Transverse colon (tissue), 4 donors: ENCODE measurements at places on chromosomes 11 and 22. TPM values are rescaled to one million over a fixed set of nuclear protein-coding genes. Genes with fewer than 3 reads are reported as not detected.

DNA sequence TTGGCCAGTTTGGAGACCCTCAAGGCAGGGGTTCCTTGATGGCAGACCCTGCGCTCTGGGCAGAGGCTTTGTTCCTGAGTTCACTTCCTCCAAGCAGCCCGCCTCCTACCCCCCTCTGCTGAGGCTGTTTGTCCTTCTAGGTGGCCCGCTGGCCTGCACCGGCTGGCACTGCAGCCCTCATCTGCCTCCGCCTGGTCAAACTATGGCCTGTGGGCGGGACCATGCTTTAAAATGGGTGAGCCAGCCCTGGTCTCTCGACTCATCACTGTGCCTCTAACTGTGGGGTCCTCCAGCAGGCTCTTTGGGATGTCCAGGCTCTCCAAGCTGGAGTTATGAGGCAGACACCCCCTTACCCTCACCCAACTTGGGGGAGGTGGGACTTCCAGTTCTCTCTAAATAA is 114.1 kb upstream of the SLC22A12 start:
- H3K4me1 ChIP-seq = no peaks in the 10 kb centered on the region
- H3K4me3 ChIP-seq = no peak overlapping the region
- no peak overlapping the region for H3K27ac ChIP-seq
- DNase-seq = no peak
- no peaks in the 10 kb centered on the region for H3K36me3 ChIP-seq

LARGE2 gene
- total RNA-seq = not detected

CRYAB gene
- 41.8 TPM for total RNA-seq

CD59 gene
- 64.7 TPM for total RNA-seq

TNRC6B gene
- total RNA-seq = 48.7 TPM

ACTN3 gene
- total RNA-seq = not detected

RFPL2 gene
- not detected for total RNA-seq

- H3K4me1 ChIP-seq = no peaks in the 10 kb centered on the region
- H3K27ac ChIP-seq = no peak overlapping the region
- no peaks in the 10 kb centered on the region for H3K27me3 ChIP-seq
- H3K36me3 ChIP-seq = no peaks in the 10 kb centered on the region
Observed at GRCh38 chr11:33582636-33583325, 117.8 kb downstream of the C11orf91 start.

DNA sequence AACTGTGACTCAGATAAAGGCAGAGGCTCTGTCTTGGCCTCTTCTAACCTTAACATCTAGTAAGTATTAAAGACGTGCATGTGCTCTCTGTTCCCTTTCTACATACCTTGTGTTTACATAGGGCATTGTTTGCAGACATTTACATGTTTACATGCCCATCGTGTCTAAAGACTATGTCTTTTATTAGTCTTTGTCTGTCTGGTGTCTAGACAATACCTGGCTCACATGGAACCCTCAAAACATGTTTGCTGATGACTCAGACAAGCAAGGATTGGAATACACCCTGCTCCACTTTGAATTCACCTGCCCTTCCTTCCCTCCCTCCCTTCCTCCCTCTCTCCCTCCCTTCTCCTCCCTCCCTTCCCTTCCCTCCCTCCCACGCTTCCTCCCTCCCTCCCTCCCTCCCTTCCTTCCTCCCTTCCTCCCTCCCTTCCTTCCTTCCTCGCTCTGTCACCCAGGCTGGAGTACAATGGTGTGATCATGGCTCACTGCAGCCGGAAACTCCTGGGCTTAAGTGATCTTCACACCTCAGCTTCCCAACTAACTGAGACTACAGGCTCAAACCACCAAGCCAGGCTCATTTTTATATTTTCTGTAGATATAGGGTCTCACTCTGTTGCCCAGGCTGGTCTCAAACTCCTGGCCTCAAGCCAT is 23.7 kb upstream of the SORL1-AS1 start:
- H3K4me1 ChIP-seq = no peaks in the 10 kb centered on the region
- no peak for DNase-seq
- no peak overlapping the region for H3K4me3 ChIP-seq
- no peaks in the 10 kb centered on the region for H3K27me3 ChIP-seq
- no peaks in the 10 kb centered on the region for H3K36me3 ChIP-seq
